Thoracic aorta endothelial cell (primary cell): ENCODE measurements at places on chromosomes 4 and X. TPM values are rescaled to one million over a fixed set of nuclear protein-coding genes. Genes with fewer than 3 reads are reported as not detected.

Gene PLA2G12A
- total RNA-seq = 16.1 and 47.5 TPM in 2 replicates

Gene SMIM10
- total RNA-seq = 1.5 and 2.0 TPM in 2 replicates

Gene TMPRSS11E
- not detected in 2 replicates for total RNA-seq

Gene IL21
- not detected in 2 replicates for total RNA-seq

Gene TMEM31
- not detected in 2 replicates for total RNA-seq

Gene MUC7
- not detected in 2 replicates for total RNA-seq

Gene PASD1
- total RNA-seq = not detected in 2 replicates

Gene IL1RAPL1
- total RNA-seq = 0.27 and 0.29 TPM in 2 replicates

Gene XAGE1A
- not detected in 2 replicates for total RNA-seq

Gene TKTL2
- total RNA-seq = not detected in 2 replicates

Gene OTOP1
- not detected in 2 replicates for total RNA-seq

Gene DRP2
- total RNA-seq = 0.80 and 1.0 TPM in 2 replicates

Gene ITIH6
- not detected in 2 replicates for total RNA-seq

Gene SERPINA7
- total RNA-seq = not detected in 2 replicates

Gene DRD5
- not detected in 2 replicates for total RNA-seq

Gene MSX1
- 2.8 and 5.5 TPM in 2 replicates for total RNA-seq

Gene FOXR2
- total RNA-seq = not detected in 2 replicates

Gene HS3ST1
- 2.9 and 4.9 TPM in 2 replicates for total RNA-seq

Gene SNCA
- total RNA-seq = 44.9 and 78.9 TPM in 2 replicates

Gene GPM6B
- total RNA-seq = 1.3 and 1.9 TPM in 2 replicates

Gene ERAS
- not detected in 2 replicates for total RNA-seq

Gene TRPC5OS
- total RNA-seq = 0.14 TPM in 1 of 2 replicates, not detected in the other

Gene S100G
- total RNA-seq = not detected in 2 replicates

Gene MCF2
- total RNA-seq = 0.07 TPM in 1 of 2 replicates, not detected in the other

Gene FGF2
- 26.3 and 30.0 TPM in 2 replicates for total RNA-seq

Gene CCNB3
- total RNA-seq = 4.5 and 4.7 TPM in 2 replicates

Gene EPGN
- total RNA-seq = 0.13 and 0.43 TPM in 2 replicates

Gene MAGED4
- total RNA-seq = 5.7 and 7.0 TPM in 2 replicates

Gene ZNF157
- under 0.01 TPM in 1 of 2 replicates, not detected in the other for total RNA-seq

Gene PTPN13
- total RNA-seq = 7.2 and 7.7 TPM in 2 replicates

Gene PARM1
- under 0.01 and 0.14 TPM in 2 replicates for total RNA-seq

Gene CHRDL1
- total RNA-seq = not detected in 2 replicates
